Pons (tissue), 1 donor: ENCODE measurements at places on chromosomes 5 and 9.

DNA sequence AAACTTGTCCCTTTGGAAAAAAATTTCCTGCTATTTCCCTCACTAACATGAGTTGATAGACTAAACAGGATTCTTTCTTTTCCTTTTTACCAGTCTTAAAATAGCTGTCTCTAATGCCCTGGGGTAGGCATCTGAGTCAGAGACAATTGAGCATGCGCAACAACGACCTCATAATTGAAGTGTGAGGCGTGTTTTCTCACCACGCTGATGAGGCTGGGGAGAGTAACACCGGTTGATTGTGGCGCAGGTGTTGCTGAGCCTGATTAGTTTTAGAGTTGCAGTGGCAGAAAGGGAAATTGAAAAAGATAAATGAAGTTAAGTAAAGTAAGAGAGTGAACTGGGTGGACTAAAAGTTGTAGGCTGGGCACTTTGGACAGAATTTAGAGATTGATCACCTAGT lies 213.7 kb downstream of the TLR4 start:
- no peak for DNase-seq

- no peak for DNase-seq
These were observed 294.7 kb downstream of the CHSY3 start for GRCh38 chr5:130198927-130199326.

DNA sequence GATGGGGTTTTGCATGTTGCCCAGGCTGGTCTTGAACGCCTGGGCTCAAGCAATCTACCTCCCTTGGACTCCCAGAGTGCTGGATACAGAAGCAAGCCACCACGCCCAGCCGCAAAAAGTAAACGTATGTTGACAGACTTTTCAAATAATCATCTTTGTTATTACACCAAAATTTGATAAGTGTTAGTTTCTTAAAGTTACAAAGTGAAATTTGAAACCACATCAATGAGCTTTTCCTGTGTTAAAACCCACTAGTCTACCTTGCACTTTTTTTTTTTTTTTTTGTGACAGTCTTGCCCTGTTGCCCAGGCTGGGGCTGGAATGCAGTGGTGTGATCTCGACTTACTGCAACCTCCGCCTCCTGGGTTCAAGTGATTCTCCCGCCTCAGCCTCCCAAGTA lies 29.9 kb downstream of the SPACA9 start:
- DNase-seq = no peak

DNA sequence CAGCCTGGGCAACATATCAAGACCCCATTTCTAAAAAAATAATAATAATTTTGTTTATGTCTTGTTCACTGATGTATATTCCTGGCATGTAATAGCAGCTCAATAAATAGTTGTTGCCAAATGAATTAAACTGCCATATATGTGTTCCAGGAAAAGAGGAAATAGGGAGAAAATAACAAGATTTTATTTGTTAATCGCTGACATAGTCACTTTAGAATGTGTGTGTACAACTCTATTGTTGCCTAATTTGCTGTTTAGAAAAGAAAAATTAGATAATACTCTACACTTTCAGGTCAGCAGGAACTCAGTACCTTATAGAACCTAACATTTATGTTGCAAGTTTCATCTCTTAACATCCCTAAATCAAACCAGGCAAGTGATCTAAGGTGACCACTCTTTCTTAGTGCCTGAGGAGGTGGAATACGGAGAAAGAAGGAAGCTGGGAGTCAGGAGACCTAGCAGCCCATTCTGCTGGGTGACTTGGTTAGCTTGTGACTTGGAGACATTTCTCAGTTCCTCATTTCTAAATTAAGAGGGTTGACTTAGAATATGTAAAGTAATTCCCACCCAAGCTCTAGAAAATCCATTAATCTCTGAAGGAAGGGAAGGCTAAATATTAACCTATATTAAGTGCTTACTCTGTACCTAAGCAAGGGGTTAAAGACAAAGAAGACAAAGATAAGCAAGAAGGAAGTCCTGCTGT lies 110.3 kb upstream of the IQGAP2 start:
- DNase-seq = peak; percentile 54

- DNase-seq = no peak
These were observed 45.6 kb downstream of the FOXI1 start for GRCh38 chr5:170151097-170151831.
